Ovary (tissue), 10 donors: ENCODE measurements at places on chromosomes 12 and 14. TPM values are rescaled to one million over a fixed set of nuclear protein-coding genes. Genes with fewer than 3 reads are reported as not detected.

DNA sequence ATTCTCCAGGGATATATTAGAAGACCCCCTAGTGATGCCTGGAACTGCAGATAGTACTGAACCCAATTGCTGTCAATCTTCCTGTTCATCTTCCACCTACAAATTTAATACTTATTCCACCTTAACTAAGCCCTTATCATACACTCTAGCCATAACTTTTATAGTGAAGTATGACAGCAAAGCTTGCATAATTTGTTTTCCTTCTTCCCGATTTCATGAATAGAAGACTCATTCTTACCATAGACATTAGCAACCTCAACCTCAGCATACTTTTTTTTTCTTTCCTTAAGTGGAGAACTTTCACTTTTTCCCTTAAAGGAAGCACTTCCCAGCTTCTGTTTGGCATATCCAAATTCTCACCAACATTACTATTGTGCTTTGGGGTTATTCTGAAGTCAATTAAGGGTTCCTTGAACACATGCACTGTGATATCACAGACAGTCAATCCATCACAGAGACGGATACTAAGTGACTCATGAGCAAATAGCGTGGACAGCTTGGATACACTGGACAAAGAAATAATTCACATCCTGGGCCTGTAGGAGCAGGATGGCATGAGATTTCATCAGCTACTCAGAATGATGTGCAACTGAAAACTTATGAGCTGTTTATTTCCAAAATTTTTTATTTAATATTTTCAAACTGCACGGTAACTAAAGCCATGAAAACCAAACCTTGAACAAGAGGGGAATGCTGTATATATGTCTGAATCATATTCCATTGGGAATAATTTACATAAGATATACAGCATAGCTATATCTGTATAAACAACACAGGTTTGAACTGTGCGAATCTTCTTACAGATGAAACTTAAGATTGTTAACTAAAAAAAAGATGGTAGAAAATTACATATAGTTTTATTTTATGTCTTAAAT lies 63.9 kb downstream of the SYT1 start:
- DNase-seq, result no peak
- H3K36me3 ChIP-seq, result no peaks in the 10 kb centered on the region
- H3K27ac ChIP-seq, result no peak overlapping the region
- H3K4me1 ChIP-seq, result no peaks in the 10 kb centered on the region
- H3K27me3 ChIP-seq, result no peaks in the 10 kb centered on the region

Gene ANO4
- 4.9 TPM for total RNA-seq

DNA sequence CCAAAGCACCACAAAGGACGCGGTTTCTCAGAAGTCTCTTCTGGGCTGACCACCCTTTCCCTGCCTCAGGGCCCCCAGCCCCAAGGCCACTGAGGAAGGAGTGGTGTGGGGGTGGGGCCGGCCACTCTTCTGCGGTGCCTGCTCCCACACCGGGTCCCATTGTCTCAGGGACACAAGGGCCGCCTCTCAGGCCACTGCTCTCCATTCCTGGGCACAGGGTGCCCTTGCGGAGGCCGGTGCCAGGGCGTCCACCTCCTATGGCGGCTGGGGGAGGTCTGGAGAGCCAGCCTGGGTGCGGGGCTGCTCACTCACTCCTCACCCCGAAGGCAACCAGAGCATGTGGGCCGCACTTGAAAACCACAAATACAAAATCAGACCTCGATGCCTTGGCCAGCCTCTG lies 44.1 kb downstream of the PRIMA1 start:
- no peak overlapping the region for H3K27ac ChIP-seq
- DNase-seq, result no peak
- no peak overlapping the region for H3K4me3 ChIP-seq

Gene CCDC60
- 0.77 TPM for total RNA-seq

- H3K4me1 ChIP-seq, result no peaks in the 10 kb centered on the region
- no peaks in the 10 kb centered on the region for H3K36me3 ChIP-seq
- no peak overlapping the region for H3K27ac ChIP-seq
- no peak overlapping the region for H3K4me3 ChIP-seq
- H3K27me3 ChIP-seq, result no peaks in the 10 kb centered on the region
Measured at GRCh38 chr12:103884316-103884715, 43.3 kb upstream of the NT5DC3 start.
